ENCODE measurements at places on chromosomes 12 and 14. TPM values are rescaled to one million over a fixed set of nuclear protein-coding genes. Genes with fewer than 3 reads are reported as not detected.

SALL2 gene
- 1.0 TPM for total RNA-seq

SYNDIG1L gene
- total RNA-seq: not detected

CLEC4A gene
- not detected for total RNA-seq

MYF5 gene
- not detected for total RNA-seq

PPP4R4 gene
- total RNA-seq: 0.21 TPM

MUCL1 gene
- not detected for total RNA-seq

Data from A549 treated with Mapracorat at 1 μM for 4 hours (cell line).